GM13976 (cell line): ENCODE measurements at places on chromosomes 6 and 20.

DNA sequence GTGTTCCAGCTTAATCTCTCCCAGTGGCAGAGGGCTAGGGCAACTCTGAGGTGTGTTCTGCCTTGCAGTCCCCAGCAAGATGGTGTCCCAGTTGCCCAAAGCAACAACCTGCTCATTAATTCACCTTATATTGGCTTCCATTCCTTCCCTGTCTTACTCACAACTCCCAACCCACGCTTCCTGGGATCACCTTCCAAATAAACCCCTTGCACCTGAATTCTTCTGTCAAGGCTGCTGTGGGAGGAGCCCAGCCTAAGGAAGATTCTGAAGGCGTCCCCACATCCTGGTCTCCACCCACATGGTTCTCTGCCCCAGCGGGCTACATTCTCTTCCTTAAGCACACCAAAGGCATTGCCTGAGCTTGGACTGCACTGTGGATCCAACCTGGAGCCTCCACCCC is 116.6 kb upstream of the MAFB start:
- no peak for DNase-seq

DNA sequence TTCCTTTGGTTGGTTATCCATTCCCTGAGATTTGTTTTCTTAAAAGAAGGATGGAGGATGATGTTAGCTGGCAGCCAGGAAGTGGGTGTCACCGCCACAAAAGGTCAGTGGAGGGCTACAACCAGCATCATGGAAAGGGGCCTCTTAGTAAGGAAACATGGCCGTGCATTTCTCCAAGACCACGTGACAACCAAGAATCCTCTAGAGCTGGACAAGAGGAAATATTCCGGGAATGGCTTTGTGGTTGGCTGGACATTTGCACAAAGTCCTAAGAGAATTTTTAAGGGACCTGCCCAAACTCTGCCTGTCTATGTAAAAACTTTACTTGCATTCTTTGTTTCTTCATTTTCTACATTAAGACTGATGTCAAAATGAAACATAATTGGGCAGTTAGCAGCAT is 399.9 kb upstream of the MARCKS start:
- DNase-seq = no peak

DNA sequence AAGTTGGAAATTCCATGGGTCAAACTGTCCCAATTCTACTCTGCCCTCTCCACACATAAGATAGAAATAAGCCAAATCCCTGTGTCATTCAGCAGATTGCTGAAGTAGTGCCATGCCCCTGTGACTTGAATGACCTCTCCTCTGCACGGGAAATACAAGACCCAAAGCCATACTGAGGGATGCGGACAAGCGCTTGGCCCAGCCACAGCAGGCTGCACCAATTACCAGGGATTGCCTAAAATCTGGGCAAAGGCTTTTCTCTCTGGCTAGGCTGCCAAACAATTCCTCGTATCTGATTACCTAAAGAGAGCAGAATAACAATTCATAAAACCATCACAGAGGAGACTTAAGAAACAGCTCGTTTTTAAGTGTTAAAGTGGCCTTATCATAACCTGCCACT is 421.8 kb upstream of the JARID2 start:
- no peak for DNase-seq

GRCh38 chr6:52208612-52209011 is 22.4 kb downstream of the IL17A start:
- no peak for DNase-seq

DNA sequence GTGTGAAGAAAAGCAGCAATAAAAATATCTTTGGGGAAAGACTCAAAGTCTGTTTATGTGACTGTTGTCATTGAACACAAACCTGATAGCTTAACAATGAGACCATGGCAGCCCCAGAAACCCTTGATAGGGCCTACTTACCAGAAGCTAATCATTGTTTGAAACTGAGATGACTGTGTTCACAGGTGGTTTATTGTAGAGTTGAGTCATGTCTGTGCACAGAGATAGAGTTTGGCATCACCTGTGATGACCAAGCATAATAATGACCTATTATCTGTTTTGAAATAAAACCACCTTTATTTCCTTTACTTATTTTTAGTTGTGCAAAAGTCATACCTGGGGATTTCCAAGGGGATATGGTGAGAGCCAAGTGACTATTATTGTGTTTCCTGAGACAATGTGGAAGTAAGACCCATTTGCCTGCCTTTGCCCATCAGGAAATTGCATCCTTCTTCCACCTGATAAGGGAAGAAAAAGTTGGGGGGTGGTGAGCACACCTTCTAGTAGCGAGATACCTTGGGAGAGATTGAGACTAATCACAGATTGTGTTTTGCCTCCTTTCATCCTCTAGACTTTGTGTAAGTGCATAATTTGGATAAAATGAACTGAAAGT is 456.9 kb upstream of the JAG1 start:
- DNase-seq = peak; percentile 10

DNA sequence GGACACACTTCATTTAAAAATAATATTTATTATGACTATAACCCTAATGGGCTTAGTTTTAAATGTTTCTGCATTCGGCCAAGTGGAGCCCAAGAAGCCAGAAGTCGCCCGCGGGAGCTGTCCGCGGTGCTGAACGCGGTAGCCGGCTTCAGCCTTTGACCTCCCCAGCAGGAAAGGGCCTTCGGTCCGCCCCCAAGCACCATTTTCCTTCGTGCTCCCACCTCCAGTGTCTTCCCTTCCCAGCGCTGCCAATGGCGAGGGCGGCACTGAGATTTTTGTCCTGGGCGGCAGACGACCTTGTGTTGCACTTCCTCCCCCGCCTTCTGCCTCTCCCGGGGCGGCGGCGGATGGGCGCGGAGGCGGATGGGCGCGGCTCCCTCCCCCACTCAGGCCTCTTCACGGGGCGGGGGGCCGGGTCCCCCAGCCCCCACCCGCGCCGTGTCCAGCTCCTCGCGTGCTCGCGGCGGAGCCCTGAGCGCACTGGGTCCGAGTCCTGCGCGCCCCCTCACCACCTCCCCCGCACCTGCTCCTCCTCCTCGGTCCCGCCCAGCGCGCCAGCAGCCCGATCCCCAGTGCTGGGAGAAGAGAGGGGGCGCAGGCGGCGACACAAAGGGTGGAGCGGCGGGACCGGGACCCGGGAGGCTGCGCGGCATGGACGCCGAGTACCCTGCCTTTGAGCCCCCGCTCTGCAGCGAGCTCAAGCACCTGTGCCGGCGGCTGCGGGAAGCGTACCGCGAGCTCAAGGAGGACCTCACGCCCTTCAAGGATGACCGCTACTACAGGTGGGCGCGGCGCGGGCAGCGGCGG is 23.6 kb upstream of the TMEM181 start:
- peak; percentile 88 for DNase-seq

DNA sequence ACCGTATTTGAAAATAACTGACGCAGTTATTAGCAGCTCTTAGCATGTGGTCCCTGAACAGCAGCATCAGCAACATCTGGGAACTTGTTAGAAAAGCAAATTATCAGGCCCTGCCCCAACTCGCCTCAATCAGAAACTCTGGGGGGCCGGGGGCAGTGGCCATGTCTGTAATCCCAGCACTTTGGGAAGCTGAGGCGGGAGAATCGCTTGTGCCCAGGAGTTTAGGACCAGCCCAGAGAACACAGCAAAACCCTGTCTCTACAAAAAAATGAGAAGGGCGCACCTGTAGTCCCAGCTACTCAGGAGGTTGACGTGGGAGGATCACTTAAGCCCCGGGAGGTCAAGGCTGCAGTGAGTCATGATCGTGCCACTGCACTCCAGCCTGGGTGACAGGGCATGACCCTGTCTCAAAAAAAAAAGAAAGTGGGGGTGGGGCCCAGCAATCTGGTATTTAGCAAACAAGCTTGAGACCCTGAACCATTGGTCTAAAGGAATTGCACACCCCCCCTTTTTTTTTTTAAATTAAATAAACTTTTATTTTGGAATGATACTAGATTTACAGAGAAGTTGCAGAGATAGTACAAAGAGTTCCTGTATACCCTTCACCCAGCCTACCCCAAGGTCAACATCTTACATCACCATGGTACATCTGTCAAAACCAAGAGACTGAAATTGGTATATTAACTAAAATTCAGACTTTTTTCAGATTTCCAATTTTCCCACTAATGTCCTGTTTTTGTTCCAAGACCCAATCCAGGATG is 6.7 kb downstream of the SRXN1 start:
- DNase-seq = no peak

DNA sequence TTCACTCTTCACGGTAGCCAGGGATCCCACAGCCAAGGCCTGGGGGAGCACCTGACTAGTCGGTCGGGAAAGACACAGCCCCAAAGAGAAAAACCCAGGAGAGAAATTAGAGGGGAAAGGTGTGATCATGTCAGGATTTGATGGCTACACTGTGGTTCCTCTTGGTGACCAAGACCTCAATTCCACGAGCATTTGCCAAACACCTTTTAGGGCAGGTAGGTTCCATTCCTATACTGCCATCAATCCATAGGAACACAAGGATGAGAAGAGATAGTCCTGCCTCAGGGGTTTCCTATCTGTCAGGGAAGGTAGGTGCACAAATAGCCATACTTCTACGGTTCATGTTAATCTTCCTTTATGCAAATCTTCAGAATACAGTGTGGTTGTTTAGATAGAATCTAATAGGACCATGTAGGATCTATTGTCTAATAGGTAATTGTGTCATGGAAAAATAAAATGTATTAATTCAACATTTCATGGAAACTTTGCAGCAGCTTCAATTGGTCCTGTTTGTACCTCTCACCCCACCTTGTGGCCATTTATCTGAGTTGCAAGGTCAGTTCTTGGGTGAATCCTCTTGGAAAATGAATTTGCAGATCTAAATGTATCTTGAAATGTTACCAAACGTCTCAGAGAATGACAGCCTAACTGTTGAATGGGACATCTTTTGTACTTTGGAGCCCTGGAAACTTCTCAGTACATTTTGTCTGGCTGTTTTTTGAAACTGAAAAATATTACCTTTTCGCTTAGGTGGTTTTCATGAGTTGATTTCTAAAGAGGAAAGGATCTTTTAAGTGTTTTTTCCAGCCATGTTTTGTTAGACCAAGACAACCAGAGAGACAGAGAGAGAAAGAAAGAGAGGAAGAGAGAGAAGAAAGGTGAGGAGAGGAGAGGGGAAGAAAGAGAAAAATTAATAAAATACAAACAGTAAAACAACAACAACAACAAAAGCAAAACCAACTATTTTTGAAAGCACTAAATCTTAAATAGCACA is 33.7 kb upstream of the IYD start:
- peak; percentile 52 for DNase-seq

DNA sequence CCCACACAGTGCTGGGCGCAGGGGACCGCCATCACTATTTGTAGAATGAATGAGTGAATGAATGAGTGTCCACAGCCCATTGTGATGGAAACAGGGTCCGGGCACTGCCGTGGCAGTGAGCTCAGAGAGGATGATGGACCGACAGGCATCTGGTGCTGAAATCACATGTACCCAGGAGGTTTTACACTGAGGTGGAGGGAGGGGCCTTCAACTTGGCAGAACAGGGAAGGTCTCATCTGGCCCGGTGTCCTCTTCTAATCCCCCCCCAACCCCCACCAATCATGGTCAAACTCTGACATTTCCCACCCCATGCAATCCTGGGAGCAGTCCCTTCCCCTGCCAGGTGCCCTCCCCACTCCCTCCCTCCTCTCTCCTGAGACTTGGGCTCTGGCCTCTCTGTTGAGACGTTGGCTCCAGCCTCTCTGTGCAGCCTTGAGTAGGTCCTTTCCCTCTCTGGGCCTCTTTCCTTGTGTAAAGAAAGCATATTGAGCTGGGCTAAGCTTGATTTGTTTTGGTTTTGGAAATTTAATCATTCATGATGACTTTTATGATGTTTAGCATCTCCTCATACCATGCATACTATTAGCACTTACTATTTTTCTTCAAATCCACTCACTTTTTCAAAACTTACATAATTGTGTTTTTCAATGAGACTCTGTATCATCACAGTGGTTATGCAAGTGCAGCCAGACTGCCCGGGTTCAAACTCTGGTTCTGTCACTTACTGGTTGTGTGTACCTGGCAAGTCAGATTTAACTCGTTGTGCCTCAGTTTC is 10.8 kb downstream of the KIAA1755 start:
- no peak for DNase-seq

DNA sequence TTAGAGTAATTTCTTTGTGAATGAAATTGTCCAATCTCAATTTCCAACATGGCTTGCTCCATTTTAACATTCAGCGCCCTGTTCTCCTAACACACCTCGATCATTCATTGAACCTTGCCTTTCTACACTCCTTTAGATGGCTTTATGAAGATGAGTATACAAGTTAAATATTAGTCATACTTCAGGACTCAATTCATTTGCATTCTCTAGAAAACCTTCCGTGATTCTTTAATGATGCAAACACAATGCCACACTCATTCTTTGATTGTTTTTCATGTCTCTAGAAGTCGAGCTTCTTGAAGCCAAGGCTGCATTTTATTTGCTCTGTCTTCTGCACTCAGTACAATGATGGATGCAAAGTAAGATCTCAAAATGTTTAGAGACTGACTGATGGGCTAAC is 641.2 kb downstream of the DOK5 start:
- DNase-seq = no peak

- DNase-seq = no peak
Measured at GRCh38 chr6:8441452-8441851, 6.1 kb upstream of the SLC35B3 start.

GRCh38 chr6:13990796-13991195 is 66.0 kb downstream of the RNF182 start:
- DNase-seq = no peak

GRCh38 chr6:46490425-46491200 is 636 bp downstream of the RCAN2 start:
- peak; percentile 53 for DNase-seq

- DNase-seq = no peak
Measured at GRCh38 chr6:43800746-43801494, 30.9 kb downstream of the VEGFA start.

- no peak for DNase-seq
Measured at GRCh38 chr20:21821358-21821757, 115.9 kb downstream of the PAX1 start.

DNA sequence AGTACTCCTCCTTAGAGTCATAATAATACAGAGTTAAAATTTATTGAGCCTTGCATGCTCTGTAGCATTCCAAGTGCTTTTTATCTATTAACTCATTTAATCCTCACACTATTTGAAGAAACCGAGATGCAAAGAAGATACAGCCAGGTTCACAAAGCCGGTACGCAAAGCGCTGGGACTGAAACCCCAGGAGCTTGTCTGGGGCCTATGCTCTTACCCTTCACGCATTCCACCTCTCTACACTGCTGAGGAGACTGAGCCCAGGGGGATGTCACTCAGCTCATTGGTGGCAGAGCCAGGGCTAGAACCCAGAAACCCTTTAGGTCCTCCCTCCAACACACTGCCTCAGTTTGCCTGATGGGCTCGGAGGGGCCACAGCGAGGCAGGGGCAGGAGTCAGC is 19.7 kb upstream of the MRPS18A start:
- DNase-seq = no peak

DNA sequence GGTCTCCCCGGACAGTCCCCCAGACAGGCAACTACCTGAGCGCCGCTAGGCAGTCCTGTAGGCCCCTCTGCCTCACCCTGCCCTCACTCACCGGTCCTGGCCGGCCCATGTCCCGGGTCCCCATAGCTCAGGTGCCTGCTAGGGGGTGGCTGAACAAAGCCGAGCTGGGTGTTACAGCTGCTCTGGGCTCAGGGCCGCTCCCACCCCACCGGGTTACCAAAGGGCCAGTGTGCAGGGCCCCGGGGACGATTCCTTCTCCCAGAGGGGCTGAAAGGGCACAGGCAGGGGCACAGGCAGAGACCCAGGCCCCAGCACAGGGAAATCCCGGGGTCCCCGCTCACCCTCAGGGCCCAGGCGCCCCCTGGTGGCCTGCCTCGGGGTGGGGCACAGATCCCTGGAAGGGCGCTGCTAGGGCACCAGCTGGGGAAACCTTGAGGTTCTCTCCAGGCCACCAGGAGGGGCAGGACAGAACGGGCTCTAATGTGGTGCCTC is 118.4 kb downstream of the GRM4 start:
- peak; percentile 85 for DNase-seq

GRCh38 chr6:30617565-30618269 is at the start of gene MRPS18B:
Gene MRPS18B, plus strand, starts transcription at chr6:30617840. Its CDS starts 26 bp downstream, at chr6:30617866.
- peak; percentile 87 for DNase-seq

- no peak for DNase-seq
Measured at GRCh38 chr6:148998704-148999103, 251.9 kb downstream of the UST start.
